ENCODE measurements at places on chromosomes 2 and 18. TPM values are rescaled to one million over a fixed set of nuclear protein-coding genes. Genes with fewer than 3 reads are reported as not detected.

GRCh38 chr18:32891130-32891529, 118.3 kb upstream of the KLHL14 start:
- no peak for DNase-seq

DNA sequence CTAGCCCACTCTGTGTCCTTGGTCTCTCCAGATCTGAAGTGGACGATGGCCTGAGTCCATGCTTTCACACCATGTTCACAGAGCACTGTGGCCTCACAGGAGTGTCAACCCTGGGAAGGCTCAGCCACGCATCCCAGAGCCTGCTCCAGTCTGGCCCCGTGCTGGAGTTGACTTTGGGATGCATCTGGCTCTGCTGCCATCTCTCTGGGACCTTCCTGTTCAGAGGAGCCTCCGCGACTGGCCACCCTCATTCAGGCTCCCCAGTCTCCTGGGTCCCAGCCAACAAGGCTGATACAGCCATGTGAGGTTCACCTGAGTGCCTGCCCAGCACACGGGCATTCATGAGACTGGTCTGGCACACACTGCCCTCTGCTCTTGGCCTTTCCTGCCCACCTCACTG, 199.7 kb upstream of the RAB6C start:
- no peak for DNase-seq

DNA sequence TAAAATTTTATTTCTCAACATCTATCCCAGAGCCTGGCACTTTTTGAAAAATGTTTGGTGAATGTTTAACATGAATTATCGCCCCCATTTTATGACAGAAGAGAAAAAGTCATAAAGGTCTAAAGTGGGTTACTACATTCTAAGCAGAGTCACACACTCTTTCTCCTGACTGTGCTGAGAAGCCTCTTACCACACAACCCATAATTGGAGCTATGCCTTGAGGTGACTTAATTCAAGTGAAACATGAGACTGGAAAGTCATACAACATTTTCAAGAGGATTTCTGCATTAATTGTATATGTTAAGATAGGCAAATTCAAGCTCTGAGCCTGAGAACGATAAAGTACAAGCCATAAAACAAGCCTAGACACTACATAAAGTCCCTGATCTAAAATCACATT, 3.1 kb upstream of the DSEL start:
- DNase-seq: no peak

The PJVK gene
- total RNA-seq: 0.81 TPM

DNA sequence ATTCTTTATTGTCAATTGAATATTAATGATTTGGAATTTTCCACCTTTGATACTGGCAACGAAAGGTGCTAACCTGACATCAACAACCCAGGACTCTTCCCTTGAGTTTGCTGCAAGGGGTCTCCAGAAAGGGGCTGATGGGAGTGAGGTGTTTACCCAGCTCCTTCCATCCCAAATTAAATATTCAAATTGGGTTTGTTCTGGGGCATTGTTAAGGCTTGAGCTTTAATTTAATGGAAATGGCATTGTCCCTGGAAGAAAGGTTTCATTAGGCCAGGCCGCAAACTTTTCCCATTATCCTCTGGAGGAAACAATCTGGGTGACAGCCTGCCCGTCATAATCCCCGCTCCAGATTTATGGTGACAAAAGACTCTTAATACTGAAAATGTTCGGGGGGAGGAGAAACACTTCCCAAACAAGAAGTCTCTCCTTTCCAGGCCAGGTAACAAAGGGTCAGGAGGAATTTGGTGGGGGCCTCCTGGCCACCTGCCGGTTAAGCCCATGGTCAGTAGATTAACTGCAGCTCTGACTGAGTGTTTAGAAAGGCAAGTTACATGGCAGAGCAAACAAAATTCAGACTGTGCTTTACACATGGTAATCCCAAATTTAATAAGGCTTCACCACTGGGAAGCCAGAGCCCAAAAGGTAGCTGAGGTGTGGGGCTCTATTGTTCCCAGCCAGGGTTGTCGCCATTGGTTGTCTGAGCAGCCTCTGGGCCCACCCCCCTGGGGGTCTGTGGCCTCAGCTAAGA, 151.4 kb upstream of the SIX3 start:
- no peak for DNase-seq

GRCh38 chr2:112151271-112151670, 13.1 kb downstream of the FBLN7 start:
- DNase-seq: no peak

DNA sequence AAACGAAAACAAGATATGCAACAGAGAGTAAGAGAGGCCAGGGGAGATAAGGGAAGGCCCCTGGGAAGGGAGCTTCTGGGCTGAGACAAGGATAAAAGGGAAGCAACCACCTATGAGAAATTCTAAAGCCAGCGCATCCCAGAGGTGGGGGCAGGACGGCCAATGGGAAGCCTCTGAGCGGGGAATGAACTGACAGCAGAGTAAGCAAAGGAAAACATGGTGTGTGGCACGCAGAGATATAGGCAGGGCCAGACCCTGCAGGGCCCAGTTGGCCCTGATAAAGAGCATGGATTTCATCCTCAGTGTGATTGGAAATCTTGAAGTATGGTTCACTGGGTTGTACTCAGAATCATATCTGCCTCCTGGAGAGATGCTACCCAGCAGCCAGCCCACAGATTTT, 78.7 kb downstream of the IRS1 start:
- no peak for DNase-seq

The SIX3 gene
- total RNA-seq: not detected

- DNase-seq: no peak
Observed at GRCh38 chr2:144939590-144939989, 419.7 kb upstream of the ZEB2 start.

Measured in hematopoietic multipotent progenitor cell (in vitro differentiated cells).